T-cell (primary cell): ENCODE measurements at places on chromosomes 6 and 20.

DNA sequence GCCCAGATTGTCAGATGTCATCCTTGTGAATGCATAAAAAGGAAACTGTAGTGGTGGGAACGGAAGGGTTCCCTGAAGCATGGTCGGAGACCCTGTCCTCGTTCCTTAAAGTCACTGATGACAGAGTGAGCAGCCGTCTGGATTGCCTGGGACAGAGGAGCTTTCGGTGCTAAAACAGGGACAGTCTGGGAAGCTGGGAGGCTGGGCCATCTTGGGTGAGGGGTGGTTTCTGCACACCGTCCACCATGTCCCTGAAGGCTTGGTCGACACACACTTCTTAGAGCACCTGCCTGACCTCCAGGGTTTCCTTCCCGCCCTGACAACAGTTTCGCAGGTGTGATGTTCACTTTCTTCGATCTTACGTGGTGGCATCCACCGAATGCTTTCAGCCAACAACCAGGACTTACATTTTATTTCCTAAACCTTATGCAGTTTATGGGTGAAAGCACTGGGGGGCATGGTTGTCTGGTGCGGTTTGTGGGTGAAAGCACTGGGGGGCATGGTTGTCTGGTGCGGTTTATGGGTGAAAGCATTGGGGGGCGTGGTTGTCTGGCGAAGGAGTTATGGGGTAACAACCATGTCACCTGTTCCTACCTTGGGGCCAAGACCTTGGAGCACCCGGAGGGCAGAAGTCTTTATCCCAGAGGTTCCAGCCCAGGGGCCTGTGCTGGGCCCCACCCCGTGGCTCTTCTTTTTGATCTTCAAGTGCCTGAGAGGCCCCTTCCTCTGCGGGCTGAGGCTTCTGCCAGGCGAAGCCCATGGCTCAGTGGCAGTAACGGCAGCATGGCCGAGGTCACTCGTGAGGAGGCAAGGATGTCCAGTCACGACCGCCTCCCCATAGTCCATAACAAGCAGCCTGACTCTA is 81.7 kb upstream of the FRMD1 start:
- no peak for DNase-seq

DNA sequence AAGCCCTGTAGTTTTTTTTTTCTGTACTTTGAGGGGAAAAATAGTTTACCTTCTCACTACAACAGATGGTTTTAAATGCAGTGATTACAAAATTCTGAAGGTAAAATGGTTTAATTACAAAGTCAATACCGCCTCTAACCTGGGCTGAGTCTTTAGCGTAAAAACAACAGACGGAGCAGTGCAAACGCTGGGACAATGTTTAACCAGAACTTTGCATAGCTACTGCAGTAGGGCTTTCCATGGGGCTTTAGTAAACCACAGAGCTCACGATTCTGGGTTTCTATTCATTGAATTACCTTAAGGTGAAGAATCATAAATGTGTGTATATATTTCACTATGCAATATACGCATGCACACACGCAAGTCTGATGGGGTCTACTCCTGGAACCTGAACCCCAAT is 77.9 kb downstream of the RFX6 start:
- no peak for DNase-seq

DNA sequence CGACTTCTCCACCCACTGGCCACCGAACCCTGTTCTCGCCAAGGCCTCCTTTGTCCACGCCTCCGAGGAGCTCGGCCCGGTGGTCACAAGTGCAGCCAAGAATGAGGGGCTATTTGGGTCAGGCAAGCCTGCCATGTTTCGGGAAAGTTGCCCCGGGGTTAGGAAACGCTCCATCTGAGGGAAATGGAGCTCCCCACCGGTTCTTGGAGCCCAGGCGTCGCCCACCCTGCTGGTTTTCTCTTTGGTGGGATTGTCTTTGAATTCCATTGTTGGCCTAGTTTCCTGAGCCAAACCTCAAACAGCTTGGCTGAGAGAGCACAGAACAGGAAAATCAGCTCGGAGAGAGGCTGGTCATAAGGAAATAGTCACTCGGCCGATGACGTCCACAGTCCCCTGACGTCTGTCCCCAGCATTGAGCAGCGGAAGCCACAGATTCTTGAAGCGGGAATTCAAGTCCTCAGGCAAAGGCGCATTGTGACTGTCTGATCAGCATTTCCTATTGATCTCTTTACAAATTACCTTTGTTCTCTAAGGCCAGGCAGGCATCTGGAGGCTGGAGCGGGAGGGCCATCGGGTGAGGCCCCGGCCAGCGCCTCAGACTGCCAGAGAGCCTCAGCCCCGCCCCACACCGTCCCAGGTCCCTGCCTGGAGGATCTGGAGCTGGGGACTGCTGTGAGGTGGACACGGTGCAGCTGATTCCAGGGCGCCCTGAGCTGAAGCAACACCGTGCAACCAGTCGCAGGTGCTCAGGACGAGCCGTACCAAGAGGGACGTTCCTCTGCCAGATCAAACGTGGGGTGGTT is 138.6 kb downstream of the DLL1 start:
- no peak for DNase-seq

DNA sequence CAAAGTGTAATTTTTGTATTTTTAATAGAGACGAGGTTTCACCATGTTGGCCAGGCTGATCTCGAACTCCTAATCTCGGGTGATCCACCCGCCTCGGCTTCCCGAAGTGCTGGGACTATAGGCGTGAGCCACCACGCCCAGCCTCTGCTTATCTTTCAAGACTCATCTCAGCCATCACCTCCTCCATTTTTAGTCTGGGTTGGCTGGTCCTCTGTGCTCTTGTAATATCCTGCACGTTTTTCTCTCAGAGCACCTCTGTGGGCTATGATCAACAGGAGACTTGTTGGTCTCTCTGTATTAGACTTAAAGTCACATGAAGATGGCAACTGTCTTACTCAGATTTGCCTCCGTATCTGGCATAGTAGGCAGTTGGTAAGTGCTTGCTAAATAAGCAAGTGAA is 7.6 kb downstream of the NOTCH4 start:
- no peak for DNase-seq

DNA sequence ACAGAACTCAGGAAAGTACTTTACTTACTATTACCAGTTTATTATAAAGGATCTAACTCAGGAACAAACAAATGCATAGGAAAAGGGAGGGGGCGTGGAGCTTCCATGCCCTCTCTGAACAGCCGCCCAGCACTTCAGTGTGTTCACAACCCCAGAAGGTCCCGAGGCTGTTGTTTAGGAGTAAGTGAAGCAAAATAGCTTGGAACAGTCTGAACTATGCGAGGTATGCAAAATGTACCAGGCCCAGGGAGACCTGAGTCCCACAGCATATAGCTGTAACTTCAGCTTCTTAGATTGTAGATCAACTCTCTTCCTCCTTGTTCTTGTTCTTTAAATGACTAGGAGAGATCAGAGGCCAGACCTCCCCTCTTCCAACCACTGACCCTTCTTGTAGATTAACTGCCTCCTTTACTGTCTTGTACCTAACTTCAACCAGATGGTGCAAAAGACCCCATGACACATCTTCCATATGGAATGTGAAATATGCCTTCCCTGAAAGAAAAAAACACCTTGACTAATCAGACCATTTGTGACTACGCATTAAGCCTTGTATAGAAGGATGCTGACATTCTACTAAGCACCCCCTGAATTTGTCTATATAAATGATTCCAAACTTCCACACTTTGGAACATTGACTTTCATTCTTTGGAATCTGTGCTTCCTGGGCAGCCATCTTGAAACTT is 98.8 kb upstream of the SNX9 start:
- no peak for DNase-seq

- no peak for DNase-seq
These were observed 24.8 kb upstream of the MYT1 start for GRCh38 chr20:64139199-64140060.

GRCh38 chr6:109224107-109224875 is 129.0 kb downstream of the CEP57L1 start:
- no peak for DNase-seq

GRCh38 chr6:114162691-114163347 is 180.0 kb downstream of the HS3ST5 start:
- DNase-seq = no peak

DNA sequence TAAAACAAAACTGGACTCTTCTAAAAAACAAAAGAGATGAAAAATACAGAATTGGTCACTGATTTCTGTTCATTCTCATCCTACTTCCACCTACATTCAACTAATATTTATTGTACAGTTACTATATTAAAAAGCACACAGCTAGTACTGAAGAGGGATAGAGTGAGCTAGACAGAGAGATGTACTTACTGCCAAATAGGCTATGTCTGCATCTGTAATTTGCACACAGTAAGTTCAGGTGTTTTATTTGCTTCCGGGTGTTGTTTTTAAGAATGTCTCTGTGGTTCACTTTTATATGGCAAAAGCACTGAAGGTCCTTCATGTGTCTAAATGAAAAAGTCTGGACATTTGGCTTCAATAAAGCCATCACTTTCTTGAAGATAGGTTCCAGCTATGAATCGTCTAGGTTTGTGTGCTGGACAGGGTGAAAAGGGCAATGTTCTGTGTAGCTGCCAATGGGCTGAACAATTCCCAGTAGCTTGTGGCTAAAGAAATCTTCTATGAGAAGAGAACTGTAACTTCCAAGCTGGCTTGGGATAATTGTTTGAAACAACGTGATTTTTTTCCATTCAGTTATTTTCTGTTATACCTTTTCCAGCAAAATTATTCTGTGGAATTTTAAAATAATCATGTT is 47.3 kb downstream of the EPB41L2 start:
- DNase-seq = no peak

DNA sequence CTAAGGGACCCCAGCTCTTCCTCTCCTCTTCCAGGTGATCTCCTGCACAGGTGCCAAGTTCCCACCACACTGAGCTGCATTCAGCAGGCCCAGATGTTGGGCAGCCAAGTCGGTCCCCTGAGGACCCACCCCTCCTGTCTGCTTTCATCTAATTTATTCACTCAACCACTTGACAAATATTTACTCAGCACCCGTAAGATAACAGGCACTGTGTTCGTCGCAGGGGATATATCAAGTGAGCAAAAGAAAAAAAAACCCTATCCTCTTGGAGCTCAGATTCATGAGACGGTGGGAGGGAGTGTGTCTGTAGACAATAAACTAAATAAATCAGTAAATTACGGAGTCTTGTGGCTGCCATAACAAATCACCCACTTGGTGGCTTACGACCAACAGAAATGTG is 143.6 kb downstream of the MRPL14 start:
- no peak for DNase-seq

- no peak for DNase-seq
These were observed 63.9 kb upstream of the CDYL start for GRCh38 chr6:4712291-4712690.

- DNase-seq = no peak
These were observed 62.3 kb upstream of the SLCO4A1 start for GRCh38 chr20:62580052-62580451.

GRCh38 chr6:87718662-87719433 is 16.8 kb upstream of the AKIRIN2 start:
- DNase-seq = no peak

DNA sequence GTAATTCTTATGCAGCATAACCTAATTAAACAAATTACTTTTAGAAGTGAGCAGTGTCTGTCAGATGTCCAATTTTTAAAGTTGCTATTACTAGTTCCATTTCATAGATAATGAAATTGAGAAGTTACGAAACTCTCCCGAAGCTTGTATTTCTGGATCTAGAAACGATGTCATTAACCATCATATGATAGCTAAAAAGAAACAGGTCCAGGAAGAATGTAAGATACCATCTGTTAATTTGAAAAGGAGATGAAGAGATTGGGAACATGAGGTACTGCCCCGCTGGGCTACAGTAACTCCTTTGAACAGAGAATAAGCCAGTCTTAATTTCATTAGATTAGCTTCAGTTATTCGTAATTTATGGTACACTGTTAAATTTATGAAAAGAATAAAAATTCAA is 47.5 kb upstream of the TMX4 start:
- no peak for DNase-seq

DNA sequence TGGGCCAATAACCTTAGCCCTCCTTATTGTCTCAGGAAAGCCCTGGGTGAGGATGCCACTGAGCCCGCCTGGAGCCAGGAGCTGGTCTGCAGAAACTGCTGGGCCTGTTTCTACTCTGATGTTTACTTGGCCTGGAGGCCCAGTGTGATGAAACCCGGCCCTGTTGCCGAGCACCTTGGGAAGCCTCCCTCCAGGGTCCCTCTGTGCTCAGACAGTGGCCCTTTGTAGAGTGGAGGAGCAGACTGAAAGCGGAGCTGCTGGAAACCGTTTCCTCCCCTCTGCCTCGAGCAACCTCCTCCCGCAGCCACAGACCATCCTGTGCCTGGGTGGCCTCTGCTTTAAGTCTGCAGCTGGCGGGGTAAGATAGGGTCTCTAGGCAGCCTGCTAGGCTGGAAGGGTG is 84.1 kb upstream of the EPB41L1 start:
- DNase-seq = no peak

- no peak for DNase-seq
These were observed 178.6 kb upstream of the RAB32 start for GRCh38 chr6:146364816-146365594.

GRCh38 chr6:20827798-20828197 is 293.5 kb downstream of the CDKAL1 start:
- DNase-seq = no peak

DNA sequence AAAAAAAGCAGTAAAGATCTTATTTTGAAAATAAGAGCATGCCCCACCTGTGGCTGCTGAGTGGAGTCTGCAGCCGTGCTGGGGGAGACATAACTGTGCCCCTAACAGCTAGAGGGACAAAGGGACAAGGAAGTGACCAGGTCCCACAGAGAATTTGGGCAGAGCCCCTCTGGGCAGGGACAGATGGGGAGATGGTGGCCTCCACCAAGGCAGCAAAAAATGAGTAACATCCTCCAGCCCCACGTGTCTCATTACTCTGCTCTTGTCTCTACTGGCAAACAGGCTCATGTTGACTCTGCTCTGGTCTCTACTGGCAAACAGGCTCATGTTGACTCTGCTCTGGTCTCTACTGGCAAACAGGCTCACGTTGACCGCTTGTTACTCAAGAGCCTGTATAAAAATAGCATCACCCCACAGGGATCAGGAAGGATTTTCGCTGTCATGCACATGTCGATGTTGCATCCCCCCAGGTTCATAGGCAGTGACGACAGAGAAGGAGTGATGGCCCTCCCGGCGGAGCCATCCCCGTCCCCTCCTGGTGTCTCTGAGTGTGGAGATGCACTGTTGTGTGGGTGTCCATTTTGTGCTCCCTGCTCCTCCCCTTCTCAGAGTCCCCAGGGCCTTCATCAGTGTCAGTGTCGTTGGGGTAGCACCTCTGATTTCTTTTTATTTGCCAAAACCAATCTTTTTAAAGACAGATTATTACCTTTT is 17.3 kb upstream of the PCMTD2 start:
- DNase-seq = no peak

DNA sequence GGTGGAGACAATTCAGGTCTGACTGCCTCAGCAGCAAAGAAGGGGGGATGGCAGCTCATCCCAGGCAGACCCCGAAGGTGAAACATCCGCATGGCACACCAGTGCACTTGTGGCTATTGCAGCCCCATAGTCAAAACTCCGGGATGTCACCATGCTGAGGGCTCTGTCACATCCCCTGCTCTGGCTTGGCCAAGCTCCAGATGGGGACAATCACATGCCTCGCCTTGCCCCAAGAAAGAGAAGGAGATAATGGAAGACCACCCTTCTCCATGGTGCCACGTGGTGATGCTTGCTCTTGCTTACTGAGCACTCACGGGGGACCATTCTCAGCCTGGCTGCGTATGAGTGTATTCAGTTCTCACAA is 60.2 kb downstream of the RBM38 start:
- DNase-seq = no peak

- no peak for DNase-seq
These were observed 112.1 kb upstream of the THBS2 start for GRCh38 chr6:169365567-169366257.
